Activated B cell treated with CpG ODN at 0.5 μM for 24 hours (primary cell): ENCODE measurements at places on chromosomes 11 and 22. TPM values are rescaled to one million over a fixed set of nuclear protein-coding genes. Genes with fewer than 3 reads are reported as not detected.
A peak's percentile ranks its signal among the peaks of the same experiment; 100 is the strongest.

- DNase-seq: no peak
- H3K4me3 ChIP-seq: no peak overlapping the region
- H3K27ac ChIP-seq: no peak overlapping the region
- H3K4me1 ChIP-seq: no peaks in the 10 kb centered on the region
- H3K27me3 ChIP-seq: no peaks in the 10 kb centered on the region
Measured at GRCh38 chr11:119545978-119546915, 123.3 kb upstream of the THY1 start.

- DNase-seq: no peak
- no peaks in the 10 kb centered on the region for H3K36me3 ChIP-seq
- H3K27me3 ChIP-seq: peaks cover 58% of the 10 kb centered on the region
- no peak overlapping the region for H3K27ac ChIP-seq
- H3K4me1 ChIP-seq: peaks cover 13% of the 10 kb centered on the region
Measured at GRCh38 chr22:36022697-36023096, 5.9 kb downstream of the RBFOX2 start.

- H3K27me3 ChIP-seq: no peaks in the 10 kb centered on the region
- peaks cover 47% of the 10 kb centered on the region for H3K4me1 ChIP-seq
- no peak for DNase-seq
- peak overlapping the region; percentile 87 for H3K27ac ChIP-seq
- H3K4me3 ChIP-seq: no peak overlapping the region
Measured at GRCh38 chr11:73177380-73177777, 35.3 kb upstream of the FCHSD2 start.

DNA sequence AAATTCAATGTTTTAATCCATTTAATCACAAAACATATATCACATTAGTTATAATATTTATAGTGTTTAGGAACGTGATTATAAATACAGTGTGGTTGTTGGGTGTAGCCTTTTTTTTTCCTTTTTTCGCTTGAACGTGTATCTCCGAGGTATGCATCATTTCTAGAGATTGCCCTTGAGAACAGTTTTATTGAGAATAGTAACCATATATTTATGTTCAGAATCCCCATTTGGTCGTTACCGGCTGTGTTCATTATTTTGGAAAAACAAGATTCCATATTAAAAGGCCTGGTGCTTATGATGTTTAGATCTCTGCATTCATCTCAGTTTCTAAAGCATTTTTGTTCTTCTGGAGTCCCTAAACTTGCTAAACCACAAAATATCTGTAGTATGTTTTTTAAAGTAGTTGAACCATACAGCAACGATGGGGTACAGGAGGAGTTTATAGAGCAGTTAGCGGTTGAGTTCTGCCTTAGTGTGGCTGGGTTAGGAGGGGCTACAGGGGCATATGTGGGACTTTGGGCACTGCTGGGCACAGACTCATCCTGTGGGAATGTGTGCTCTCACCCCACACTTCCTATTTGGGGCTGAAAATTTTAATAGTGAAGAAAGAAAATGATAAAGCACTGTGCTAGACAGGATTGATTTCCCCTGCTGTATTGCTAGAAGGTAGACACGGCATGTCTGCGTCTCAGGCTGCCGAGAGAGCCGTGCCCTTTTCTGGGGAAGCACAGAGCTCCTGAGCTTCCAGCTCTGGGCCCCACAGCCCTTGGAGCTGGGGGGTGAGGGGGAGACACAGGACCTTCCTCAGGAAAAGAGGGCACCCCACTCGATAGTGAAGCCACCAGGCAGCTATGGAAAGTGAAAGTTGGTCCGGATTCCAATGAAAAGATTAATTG is 81.5 kb upstream of the PPARA start:
- H3K4me3 ChIP-seq: peak overlapping the region; percentile 83
- no peak for DNase-seq
- H3K36me3 ChIP-seq: peaks cover 3% of the 10 kb centered on the region
- no peaks in the 10 kb centered on the region for H3K27me3 ChIP-seq

NOX4 gene
- total RNA-seq: not detected in 2 replicates

ZNF408 gene
- total RNA-seq: 15.6 and 16.1 TPM in 2 replicates

C22orf39 gene
- 35.7 and 43.0 TPM in 2 replicates for total RNA-seq

LDHA gene
- 282 and 287 TPM in 2 replicates for total RNA-seq

- H3K4me3 ChIP-seq: no peak within 1 kb of the TSS
- no peaks in the 10 kb centered on the region for H3K36me3 ChIP-seq
- no peak within 1 kb of the TSS for H3K27ac ChIP-seq
- DNase-seq: no peak
- peaks cover 15% of the 10 kb centered on the region for H3K4me1 ChIP-seq
Measured at GRCh38 chr11:18248561-18248960, at the start of gene SAA2. Gene SAA2 (minus strand): TSS chr11:18248668. CDS start chr11:18248011, 657 bp downstream.

ANKK1 gene
- total RNA-seq: 0.20 and 0.60 TPM in 2 replicates

DNA sequence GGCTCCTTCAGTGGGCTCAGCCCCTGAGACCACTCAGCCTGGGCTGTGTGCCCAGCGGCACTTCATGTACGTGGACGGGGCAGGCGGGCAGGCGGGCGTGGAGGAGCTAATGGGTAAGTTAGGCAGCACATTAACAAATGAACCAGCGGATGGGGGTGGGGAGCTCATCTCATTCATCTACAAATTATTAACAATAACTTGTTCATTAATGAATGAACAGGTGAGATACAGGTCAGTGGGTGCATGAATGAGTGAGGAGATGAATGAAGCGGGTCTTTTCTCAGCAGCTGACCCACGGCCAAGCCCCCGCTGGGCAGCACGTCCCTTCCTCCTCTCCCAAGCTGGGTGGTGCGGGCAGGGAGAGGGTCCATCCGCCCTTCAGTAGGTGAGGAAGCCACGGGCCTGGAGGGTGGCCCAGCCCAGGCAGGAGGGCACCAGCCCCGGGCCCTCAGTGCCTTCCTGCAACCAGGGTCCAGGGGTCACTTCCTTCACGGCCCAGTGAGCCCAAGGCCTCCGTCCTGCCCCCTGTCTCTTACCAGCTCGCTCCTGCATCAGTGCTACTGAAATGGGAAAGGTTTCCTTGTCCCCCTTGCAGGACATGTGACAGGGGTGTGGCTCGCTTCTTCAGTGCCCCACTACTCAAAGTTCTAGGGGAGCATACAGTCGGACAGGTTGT is 60.5 kb upstream of the KCNQ1OT1 start:
- no peak overlapping the region for H3K27ac ChIP-seq
- no peak overlapping the region for H3K4me3 ChIP-seq
- peak; percentile 7 for DNase-seq
- no peaks in the 10 kb centered on the region for H3K27me3 ChIP-seq

DNA sequence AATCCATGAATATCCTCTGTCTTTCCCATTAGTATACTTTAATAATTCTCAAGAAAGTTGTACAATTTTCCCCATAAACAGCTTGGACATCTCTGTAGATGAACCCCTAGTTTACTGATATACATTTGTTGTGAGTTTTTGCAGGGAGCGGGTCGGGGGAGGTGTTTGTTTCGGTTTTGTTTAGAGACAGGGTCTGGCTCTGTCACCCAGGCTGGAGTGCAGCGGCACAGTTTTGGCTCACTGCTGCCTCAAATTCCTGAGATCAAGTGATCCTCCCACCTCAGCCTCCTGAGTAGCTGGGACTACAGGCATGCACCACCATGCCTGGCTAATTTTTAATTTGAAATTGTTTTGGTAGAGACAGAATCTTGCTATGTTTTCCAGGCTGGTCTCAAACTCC is 57.6 kb downstream of the IGLL5 start:
- H3K27me3 ChIP-seq: no peaks in the 10 kb centered on the region
- H3K4me3 ChIP-seq: no peak overlapping the region
- H3K4me1 ChIP-seq: peaks cover 72% of the 10 kb centered on the region
- DNase-seq: no peak

DNA sequence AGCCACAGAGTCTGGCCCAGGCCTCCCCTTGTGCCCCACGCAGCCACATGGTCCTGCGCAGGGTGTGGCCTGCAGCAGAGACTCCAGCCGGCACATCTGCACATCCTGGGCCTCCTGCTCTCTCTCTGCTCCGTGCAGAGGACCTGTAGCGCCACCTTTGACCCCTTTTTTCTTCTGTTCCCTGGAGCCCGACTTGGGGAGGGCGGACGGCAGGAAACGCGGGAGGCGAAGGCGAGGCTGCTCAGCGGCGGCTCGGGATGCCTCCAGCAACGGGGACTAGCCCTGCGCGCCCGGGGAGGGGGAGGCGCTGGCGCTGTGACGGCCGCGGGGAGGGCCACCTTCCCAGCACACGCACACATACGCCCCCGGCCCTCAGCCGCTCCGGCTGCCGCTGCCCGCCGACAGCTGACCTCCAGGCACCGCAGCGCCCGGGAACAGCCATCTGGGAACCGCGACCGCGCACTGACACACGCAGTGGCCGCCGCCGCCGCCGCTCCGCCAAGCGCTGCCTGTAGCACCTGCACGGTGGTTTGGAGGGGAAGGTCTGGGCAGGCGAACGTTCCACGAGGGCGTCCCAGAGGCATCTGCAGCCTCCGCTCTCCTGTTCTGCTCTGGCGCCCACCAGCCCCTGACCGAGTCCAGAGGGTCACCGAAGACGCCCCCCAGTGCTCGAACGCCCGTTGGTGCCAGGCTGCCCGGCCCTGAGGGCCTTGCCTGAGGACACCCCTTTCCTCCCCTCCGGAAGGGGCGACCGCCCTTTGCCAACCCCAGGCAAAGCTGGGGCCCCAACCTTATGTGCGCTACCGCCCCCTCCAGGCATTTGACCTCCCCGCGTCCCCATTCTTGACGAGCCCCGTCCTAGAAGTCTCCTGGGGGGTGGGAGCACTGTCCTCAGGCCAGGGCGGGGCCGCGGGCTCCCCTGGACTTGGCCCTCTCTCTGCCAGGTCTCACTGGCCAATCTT is 16.9 kb upstream of the C22orf42 start:
- H3K27ac ChIP-seq: no peak overlapping the region
- no peaks in the 10 kb centered on the region for H3K4me1 ChIP-seq
- no peak overlapping the region for H3K4me3 ChIP-seq
- H3K27me3 ChIP-seq: peaks cover 40% of the 10 kb centered on the region
- no peaks in the 10 kb centered on the region for H3K36me3 ChIP-seq
- no peak for DNase-seq

DNA sequence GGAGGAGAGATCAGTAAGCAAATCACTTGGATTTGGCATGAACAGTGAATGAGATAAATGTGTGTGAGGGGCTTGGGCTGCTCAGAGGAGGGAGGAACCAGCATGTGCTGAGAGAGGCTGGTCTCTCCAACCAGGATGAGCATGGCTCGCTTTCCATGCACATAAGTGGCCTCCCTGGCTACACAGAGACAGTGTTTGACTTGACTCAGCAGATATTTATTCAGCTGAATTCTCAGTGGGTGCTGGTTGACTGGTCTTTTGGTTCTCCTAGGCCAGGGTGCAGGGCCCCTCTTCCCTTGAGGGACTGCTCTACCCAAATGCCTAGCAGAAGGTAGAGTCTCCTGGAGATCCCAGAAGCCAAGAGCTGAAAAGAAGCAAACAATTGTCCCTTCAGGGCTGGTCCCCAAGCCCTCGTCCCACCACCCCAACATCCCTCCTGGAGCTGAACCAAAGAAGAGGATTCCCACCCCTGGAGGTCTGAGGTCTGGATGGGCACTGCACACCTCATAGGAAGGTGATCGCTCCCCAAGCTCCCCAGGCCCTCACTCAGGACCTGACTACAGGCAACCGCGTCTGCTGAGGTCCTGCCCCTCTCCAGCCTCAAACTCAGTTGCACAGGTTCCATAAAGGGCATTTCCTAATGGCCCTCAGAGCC is 3.3 kb upstream of the TRIM29 start:
- no peak overlapping the region for H3K4me3 ChIP-seq
- H3K27me3 ChIP-seq: peaks cover 25% of the 10 kb centered on the region
- DNase-seq: no peak
- no peak overlapping the region for H3K27ac ChIP-seq
- no peaks in the 10 kb centered on the region for H3K4me1 ChIP-seq

C11orf91 gene
- 0.49 TPM in 1 of 2 replicates, not detected in the other for total RNA-seq

DNA sequence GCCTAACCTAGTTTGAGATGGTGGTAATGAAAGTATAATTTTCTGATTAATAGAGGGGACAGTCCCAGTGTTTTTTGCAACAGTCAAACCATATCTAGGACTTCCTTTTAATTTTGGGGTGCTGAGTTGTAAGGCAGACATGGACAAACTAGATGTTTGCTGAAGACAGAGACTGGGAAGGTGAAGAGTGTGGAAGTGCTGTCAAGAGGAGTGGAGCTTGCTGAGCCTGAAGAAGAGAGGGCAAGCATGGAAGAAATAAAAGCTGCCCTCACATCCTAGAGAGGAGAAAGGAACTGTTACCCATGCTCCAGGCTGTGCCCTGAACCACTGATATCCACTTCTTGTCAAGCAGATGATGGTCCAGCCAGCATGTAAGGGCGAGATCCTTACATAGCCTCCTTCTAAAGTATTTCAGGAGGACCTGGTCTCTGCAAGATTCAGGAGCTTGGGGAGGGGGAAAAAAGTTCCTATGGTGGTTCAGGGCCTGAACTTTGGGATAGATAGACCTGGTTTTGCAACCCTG is 51.4 kb downstream of the PRR5L start:
- H3K36me3 ChIP-seq: no peaks in the 10 kb centered on the region
- no peak overlapping the region for H3K27ac ChIP-seq
- no peak overlapping the region for H3K4me3 ChIP-seq

DNA sequence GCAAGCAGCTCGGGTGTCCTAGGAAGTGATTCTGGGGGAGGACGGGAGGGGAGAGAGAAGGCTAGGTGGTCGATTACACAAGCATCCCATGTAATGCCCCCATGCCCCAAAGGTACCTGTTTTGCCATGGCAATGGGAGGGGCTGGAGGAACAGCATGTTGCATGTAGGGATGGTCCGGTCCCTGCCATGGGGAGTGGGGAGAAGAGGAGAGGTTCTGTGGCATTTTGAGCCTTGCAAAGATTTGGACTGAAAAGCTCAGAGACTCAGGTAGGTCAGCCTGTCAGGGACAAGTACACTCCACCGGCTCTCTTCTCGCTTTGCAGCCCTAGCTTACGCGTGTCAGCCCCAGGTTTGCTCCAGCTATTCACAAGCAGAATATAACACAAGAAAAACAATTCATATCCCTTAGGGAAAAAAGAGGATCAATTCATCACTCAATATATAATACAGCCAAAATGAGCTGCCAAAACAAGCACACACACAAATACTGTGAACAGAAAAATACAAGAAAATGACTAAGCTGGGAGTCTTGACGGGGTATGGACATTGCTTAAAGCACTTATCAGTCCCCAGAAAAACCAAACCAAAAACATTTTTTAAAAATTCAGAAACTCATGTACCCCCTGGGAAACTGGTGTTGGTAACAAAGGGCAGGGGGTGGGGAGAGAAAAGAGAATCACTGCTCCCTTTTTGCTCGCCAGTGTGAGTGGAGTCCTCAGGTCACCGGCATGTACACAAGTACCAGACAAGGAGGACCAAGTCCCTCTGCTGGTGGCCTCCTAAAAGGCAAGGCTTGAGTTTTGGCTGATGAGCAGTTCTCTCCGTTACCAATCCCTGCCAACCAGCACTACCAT is 21.6 kb downstream of the APOL5 start:
- no peaks in the 10 kb centered on the region for H3K36me3 ChIP-seq
- no peak overlapping the region for H3K27ac ChIP-seq
- DNase-seq: no peak
- no peak overlapping the region for H3K4me3 ChIP-seq

PHETA2 gene
- total RNA-seq: 2.7 and 3.1 TPM in 2 replicates

GRCh38 chr22:40251106-40251505 is 73.4 kb downstream of the TNRC6B start:
- H3K27me3 ChIP-seq: no peaks in the 10 kb centered on the region
- no peak for DNase-seq
- peaks cover 63% of the 10 kb centered on the region for H3K36me3 ChIP-seq
- peaks cover 10% of the 10 kb centered on the region for H3K4me1 ChIP-seq
- H3K27ac ChIP-seq: no peak overlapping the region

CLTCL1 gene
- total RNA-seq: 2.7 and 5.0 TPM in 2 replicates
